ENCODE measurements at places on chromosomes 12 and 14. TPM values are rescaled to one million over a fixed set of nuclear protein-coding genes. Genes with fewer than 3 reads are reported as not detected.

- DNase-seq = no peak
These were observed 12.6 kb downstream of the EFCAB11 start for GRCh38 chr14:89941830-89942377.

GRCh38 chr14:96727980-96728717, 69.0 kb upstream of the VRK1 start:
- DNase-seq = no peak

DNA sequence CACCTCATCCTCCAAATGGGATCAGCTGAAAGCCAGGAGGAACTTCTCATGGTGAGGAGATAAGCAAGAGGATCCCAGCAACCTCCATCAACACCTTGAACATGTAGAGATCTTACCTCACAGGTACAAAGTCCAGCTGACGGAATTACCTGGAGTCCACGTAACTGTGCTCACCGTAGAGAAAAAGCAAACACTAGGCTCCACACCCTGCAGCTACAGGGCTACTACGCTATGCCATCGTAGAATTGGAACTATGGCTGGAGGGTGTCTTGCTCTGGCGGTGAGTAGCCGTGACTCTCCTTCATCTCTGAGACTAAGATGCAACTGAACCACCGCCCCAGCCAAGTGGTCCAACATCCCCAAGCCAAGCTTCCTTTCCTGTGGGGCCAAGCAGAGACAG, 50.5 kb downstream of the CRY1 start:
- no peak for DNase-seq

Gene LRP1
- total RNA-seq = 98.4 TPM

DNA sequence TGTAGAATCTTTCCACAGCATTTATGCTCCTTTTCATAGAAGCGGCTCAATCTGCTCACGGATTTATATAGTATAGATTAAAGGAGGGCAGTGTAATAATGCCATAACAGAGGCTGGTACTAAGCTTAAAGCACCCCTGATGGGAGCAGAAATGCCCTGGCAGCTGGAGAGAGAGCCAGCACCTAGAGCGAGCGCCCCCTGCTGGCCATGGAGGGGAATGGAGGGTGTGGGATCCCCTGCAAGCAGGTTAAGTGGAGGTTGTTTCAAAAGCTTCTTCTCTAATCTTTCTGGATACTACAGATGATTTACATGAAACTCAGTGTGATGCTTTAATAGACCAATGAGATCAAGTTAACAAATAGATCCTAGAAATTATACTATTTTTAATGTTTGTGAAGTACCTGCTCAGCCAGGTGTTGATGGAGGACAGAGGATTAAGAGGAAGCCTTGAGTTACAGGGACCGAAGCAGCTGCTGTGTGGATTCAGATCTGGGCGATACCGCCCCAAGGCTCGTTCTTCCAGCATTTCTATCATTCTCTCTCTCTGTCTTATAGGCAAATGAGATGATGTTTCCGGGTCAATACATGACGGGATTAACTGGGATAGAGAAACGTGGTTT, 1519.3 kb upstream of the TMEM132C start:
- peak; percentile 76 for DNase-seq

Gene BRI3BP
- 10.5 TPM for total RNA-seq

DNA sequence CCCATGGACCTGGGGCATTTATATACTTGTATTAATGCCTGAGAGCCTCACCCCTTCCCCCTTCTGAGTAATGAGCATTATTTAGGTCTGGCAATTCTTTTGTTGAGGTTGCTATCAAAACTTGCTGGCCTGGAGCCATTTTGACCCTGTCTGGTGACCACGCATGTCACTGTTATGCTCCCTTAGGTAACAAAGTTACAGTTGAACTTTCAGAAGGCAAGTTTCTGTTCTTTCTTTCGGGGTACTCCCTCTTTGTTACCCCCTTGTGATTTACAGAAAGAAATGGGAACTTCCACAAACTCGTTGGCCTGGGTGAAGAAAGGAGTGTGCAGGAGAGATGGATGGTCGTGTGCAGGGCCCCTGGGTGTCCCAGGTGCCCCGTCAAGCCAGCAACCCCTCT, 305.4 kb downstream of the DPF3 start:
- no peak for DNase-seq

- no peak for DNase-seq
These were observed 419.4 kb downstream of the SNAPC1 start for GRCh38 chr14:62181591-62181990.

DNA sequence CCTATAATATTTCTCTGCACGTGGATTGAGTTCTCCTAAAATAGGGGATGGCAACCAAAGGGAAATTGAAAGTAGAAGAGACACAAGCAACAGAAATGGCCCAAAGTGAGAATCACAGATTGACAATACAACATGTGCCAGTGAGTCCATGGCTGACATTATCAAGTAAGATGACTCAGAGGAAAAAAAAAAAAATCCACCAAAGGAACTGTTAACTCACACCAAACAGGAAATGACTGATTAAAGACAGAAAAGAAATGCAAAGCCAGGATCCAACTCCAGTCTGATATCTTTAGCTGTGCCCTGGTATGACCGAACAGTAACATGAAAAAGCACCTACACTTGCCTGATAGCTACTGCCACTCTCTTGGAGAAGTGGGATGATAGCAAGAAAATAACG, 485.0 kb downstream of the PRKD1 start:
- no peak for DNase-seq

DNA sequence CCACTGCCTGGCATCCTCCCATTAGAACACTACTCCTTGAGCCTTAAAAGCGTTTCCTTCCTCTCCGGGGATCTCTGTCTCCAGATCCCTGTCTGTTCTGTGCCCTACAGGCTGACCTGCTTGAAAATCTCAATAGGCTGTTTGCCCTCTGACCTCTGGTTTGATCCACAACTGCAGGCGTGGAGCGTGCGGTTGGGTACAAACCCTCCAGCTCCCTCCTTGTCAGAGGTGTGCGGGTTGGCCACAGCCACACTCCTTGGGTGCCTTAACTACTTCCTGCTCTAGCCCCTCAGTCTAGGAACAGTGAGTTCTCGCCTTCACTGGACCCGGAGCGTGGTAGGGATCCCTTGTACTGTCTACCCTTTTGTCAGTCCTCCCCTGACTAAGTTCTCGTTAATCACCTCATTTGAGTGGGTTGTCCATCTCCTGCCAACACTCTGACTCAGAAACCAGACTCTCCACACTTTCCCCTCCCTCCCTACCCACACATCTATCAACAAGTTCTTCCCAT, 33.1 kb downstream of the CMKLR1 start:
- DNase-seq = no peak

GRCh38 chr14:75881994-75882393, 99.8 kb downstream of the TGFB3 start:
- DNase-seq = no peak

- no peak for DNase-seq
These were observed 157.8 kb downstream of the ZFP36L1 start for GRCh38 chr14:68634874-68635595.

Gene OVCH1
- not detected for total RNA-seq

Gene C14orf180
- not detected for total RNA-seq

GRCh38 chr12:82857276-82857675, 170.6 kb downstream of the TMTC2 start:
- DNase-seq = peak; percentile 34

DNA sequence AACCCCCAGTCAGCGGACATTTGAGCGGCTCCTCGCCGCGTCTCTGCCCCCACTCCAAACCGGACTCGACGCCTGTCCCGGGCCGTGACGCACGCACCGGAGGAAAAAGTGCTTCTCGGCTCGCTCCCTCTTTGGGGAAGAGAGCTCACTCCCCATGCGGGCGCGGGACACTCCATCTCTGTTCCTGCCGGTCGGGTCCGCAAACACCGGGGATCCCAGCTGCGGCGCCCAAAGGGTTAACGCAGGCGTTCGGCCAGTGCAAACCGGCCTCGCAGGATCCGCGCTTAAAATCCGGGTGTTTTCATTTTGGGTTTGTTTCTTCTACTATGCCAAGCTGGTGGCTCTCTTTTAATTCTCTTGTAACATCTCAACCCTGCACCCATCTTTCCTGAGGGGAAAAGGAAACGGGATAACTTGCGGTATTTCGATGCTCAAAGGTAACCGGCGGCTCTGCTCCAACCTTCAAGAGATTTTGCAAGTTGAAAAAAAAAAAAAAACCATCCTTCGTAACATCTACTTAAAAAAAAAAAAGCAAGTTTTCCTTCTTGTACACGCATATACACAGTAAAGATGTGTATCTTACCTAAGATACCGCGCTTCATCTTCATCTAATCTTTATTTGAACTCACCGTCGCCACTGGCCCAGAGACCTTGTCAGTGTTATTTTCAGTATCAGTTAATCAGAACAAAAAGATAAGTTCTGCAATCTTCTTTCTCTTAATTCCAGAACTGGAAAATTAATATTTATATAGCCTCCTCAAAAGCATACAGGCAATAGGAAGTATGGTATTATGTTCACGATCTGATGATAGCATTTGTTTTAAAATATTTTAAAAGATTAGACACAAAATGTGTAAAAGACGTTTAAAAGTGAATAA, 1.6 kb upstream of the ATP2B1 start:
- peak; percentile 74 for DNase-seq

- no peak for DNase-seq
These were observed 190.2 kb upstream of the LMO3 start for GRCh38 chr12:16796168-16796567.

DNA sequence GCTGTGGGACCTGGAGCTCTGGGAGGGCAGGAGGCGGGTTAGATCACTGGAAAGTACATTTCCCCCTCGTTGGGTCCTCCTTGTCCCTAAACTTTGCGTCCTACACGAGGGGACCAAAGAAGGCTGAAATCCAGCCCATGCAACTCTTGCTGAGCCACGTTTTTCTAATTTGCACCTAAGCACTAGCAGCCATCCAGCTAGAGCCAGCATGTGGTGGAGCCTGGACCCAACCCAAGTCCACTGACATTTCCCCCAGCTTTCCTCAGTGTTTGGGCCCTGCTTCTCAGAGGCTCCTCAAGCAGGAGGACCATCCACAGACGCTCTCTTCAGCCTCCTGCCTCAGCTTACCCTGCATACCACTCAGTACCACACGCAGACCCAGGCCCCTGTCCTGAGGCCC, 49.7 kb downstream of the TSPAN11 start:
- no peak for DNase-seq

DNA sequence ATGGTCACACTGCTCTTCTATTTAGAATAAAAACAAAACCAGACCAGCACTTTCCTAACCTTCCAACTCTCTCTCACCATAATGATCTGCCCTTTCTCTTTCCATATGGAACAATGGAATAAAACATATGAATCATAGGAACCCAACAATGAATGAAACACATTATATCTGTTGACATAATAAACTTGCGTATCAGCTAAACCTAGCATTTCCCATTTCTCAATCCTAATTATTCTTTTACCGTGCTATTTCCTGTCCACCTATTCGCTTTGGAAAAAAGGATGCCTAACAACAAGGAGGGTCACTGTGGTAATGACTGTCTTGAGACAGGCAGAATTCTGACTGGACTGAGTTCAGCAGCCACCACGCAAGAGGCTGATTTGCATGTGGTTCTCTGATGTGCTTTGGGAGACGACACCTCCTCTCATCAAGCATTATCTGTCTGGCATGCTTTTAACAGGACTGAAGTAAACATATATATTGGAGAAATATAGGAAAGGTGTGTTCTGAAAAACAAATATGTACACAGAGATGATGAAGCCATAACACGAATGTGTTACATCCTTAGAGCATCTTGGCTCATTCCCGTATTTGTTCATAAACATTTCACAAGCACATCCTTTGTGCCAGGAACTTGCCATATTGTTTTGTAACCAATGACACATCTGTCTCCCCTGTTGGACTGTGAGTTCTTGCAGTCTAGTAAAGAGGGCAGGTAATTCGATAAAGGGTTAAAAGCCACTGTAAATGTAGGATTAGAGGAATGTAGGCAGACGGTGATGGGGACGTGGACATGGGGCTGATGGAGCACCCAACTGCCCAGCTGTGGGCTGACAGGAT, 87.7 kb downstream of the PTPRB start:
- DNase-seq = no peak

Gene C12orf60
- 1.6 TPM for total RNA-seq
